Mesothelial cell of epicardium (in vitro differentiated cells): ENCODE measurements at places on chromosomes 16 and 17. TPM values are rescaled to one million over a fixed set of nuclear protein-coding genes. Genes with fewer than 3 reads are reported as not detected.

- H3K36me3 ChIP-seq: no peaks in the 10 kb centered on the region
- H3K4me1 ChIP-seq: no peaks in the 10 kb centered on the region
- H3K27ac ChIP-seq: no peak overlapping the region
- DNase-seq: no peak
- peaks cover 1% of the 10 kb centered on the region for H3K27me3 ChIP-seq
- H3K4me3 ChIP-seq: no peak overlapping the region
Observed at GRCh38 chr16:63613701-63614100, 1508.2 kb downstream of the CDH11 start.

DNA sequence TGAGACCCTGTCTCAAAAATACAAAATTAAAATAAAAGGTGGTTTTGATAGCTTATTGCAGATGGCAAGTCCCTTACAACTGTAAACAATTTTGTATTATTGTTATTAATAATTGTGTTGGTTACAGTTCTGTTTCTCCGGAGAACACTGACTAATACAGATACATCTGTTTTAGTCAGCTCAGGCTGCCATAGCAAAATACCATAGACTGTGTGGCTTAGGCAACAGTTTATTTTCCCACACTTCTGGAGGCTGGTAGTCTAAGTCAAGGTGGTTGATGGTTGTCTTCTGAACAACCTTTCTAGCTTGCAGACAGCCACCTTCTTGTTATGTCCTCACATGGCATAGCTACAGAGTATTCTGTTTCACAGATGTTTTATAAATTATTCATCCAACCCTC, 14.2 kb upstream of the IL21R start:
- H3K36me3 ChIP-seq: no peaks in the 10 kb centered on the region
- no peak overlapping the region for H3K4me3 ChIP-seq
- DNase-seq: no peak

The CDH13 gene
- total RNA-seq: 0.54 to 1.0 TPM (median 0.80 TPM) in 3 replicates

DNA sequence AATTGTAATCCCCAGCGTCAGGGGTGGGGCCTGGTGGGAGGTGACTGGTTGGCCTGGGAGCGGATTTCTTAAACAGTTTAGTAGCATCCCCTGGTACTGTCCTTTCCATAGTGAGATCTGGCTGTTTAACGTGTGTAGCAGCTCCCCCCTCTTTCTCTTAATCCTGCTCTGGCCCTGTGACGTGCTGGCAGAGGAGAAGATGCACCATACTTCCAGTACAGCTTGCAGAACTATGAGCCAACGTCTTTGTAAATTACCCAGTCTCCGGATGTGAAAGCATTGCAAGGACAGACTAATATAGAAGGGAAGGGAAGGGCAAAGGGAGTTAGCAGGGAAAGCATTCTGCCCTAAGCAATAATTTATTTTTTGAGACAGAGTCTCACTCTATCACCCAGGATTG, 83.9 kb downstream of the RMI2 start:
- no peaks in the 10 kb centered on the region for H3K36me3 ChIP-seq

The TNFRSF17 gene
- not detected in 3 replicates for total RNA-seq

The FOXF1 gene
- 1.9 to 2.6 TPM (median 1.9 TPM) in 3 replicates for total RNA-seq

DNA sequence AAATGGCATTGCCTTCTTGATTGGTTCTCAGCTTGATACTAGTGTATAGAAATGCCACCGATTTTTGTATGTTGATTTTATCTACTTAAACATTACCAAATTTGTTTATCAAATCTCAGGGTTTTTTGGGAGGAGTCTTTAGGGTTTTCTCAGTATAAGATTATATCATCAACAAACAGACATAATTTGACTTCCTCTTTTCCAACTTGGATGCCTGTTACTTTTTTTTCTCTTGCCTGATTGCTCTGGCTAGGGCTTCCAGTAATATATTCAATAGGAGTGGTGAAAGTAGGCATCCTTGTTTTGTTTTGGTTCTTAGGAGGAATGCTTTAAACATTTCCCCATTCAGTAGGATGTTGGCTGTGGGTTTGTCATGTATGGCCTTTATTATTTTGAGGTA, 29.1 kb downstream of the EFCAB13 start:
- H3K36me3 ChIP-seq: peaks cover 8% of the 10 kb centered on the region
- peaks cover 4% of the 10 kb centered on the region for H3K27me3 ChIP-seq
- H3K4me1 ChIP-seq: no peaks in the 10 kb centered on the region
- H3K27ac ChIP-seq: no peak overlapping the region
- DNase-seq: no peak

- peaks cover 7% of the 10 kb centered on the region for H3K4me1 ChIP-seq
- H3K27me3 ChIP-seq: no peaks in the 10 kb centered on the region
- H3K27ac ChIP-seq: no peak overlapping the region
- DNase-seq: no peak
- no peak overlapping the region for H3K4me3 ChIP-seq
Observed at GRCh38 chr16:88408561-88409142, 25.9 kb downstream of the ZNF469 start.

GRCh38 chr16:64390102-64390501, 731.8 kb downstream of the CDH11 start:
- no peak for DNase-seq
- H3K4me3 ChIP-seq: no peak overlapping the region
- H3K36me3 ChIP-seq: no peaks in the 10 kb centered on the region
- H3K27me3 ChIP-seq: no peaks in the 10 kb centered on the region

DNA sequence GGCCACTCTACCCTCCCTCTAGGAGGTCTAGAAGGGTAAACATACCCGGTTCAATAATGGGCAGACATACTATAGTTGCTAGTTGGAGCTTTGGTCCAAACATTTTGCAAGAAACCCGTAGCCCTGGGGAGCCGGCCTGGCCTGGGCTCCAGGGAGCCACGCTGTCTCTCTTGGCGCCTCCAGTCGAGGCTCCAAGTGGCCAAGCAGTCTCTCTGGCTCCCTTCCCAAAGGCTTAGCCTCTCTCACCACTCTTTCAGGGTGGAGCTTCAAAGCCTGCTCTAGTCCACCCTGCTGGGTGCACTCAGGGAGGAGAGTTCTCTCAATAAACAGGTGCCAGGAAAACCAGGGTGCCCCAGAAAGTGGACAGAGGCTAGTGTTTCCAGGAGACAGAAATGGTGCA, 32.2 kb downstream of the RCVRN start:
- no peak for DNase-seq
- no peaks in the 10 kb centered on the region for H3K36me3 ChIP-seq

The USP43 gene
- total RNA-seq: 8.9 to 10.2 TPM (median 9.7 TPM) in 3 replicates

GRCh38 chr16:10940501-10941079, 1.7 kb downstream of the DEXI start:
- H3K27me3 ChIP-seq: no peaks in the 10 kb centered on the region
- H3K4me1 ChIP-seq: peaks cover 50% of the 10 kb centered on the region
- H3K36me3 ChIP-seq: no peaks in the 10 kb centered on the region
- no peak for DNase-seq

DNA sequence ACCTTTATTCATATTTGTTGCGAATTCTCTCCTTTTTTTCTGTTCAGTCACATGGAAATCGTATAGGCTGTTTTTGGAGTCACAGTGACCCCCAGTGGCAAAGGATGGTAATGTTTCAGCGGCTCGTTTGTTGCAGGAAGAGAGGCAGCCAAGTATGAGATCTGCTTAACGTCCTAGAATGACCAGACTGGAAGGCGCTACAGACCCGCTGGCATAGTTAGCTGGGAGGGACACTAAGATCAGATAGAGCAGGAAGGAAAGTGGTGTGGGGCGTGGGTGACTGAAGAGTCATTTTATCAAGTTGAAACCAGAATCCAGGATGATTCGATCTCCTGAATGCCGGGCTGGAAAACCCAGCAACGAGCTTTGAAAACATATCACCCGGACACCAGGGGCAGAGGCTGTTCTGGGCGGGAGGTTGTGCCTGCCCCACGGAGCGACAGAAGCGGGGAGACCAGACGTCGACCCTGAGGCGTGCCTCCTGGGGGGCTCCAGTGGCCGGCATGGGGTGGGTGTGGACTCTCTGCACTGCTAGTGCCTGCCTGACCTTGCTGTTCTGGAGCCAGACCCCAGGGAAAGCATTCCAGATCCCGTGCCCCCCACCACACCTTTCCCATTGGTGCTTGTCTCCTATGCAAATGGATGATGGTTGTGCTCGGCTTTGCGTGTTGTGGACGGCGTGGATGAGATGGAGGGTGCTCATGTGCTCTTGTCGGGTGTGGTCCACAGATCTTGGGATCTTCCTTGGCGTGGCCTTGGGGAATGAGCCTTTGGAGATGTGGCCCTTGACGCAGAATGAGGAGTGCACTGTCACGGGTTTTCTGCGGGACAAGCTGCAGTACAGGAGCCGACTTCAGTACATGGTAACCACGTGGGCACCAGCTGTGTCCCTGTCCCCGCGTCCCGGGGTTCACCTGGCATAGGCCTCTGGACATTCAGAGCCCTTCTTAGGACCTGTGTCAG, 7.7 kb downstream of the IL34 start:
- no peaks in the 10 kb centered on the region for H3K27me3 ChIP-seq
- peaks cover 3% of the 10 kb centered on the region for H3K4me1 ChIP-seq
- no peak for DNase-seq
- H3K4me3 ChIP-seq: peak overlapping the region; percentile 47
- no peaks in the 10 kb centered on the region for H3K36me3 ChIP-seq

DNA sequence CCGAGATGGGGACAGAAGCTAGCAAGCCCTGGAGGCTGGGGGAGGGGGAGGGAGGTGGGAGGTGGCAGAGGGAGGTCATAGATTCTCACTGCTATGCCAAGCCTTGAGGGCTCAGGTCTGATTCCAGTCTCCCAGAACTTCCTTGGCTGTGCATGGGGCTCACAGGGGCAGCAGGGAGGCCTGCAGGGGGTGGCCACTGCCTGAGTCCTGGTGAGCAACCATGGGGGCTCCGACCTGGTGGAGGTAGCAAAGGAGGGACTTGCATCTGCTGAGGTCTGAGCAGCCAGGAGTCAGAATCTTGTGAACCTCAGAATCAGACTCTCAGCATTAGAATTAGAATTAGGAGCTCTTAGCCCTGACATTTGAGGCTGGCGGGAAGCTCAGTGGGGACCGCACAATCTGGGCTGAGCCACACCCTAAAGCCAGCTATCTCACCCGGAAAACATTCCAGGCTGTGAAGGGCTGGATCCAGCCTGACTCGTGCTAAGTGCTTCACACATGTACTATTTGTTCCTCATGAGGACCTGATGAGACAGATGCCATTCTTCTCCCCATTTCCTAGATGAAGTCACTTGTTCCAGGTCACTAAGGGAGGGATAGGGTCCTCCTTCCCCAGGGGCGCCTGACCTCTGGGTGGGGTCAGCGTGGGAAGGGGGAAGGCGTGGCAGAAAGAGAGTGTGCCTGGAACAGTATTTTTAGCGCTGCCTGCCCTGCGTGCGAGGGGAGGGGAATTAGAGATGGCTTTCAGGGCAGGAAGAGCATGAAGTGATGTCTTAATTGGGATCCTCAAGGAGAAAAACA, 17.3 kb upstream of the KCNJ12 start:
- DNase-seq: no peak
- H3K27me3 ChIP-seq: peaks cover under 1% of the 10 kb centered on the region
